ENCODE measurements at places on chromosomes 6 and 20.
A peak's percentile ranks its signal among the peaks of the same experiment; 100 is the strongest.

- no peak for DNase-seq
Observed at GRCh38 chr6:22682979-22683378, 113.6 kb downstream of the HDGFL1 start.

- no peak for DNase-seq
Observed at GRCh38 chr6:158654960-158655489, 5.2 kb downstream of the SYTL3 start.

- peak; percentile 31 for DNase-seq
Observed at GRCh38 chr20:58981628-58982364, 740 bp downstream of the NELFCD start.

- DNase-seq: no peak
Observed at GRCh38 chr20:45821947-45822346, 5.2 kb downstream of the TNNC2 start.

DNA sequence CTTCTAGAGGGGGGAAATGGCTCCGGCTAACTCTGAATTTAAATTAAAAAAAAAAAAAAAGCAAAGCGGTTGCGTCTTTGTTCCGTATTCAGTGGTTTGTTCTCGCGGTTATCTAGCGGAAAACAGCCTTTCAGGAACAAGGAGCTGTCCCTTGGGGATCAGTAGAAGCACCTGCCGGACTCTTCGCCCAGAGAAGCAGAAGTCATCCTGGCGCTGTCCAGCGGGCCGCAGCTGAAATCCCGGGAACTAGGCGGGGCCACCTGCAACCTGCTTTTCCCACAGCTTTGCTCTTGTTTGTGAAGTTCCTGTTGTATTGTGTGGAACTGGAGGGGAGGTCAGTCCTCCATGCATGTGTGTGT lies 43.9 kb upstream of the GJE1 start:
- peak; percentile 14 for DNase-seq

- DNase-seq: peak; percentile 59
Observed at GRCh38 chr6:30685157-30686008, 1.1 kb downstream of the PPP1R18 start.

DNA sequence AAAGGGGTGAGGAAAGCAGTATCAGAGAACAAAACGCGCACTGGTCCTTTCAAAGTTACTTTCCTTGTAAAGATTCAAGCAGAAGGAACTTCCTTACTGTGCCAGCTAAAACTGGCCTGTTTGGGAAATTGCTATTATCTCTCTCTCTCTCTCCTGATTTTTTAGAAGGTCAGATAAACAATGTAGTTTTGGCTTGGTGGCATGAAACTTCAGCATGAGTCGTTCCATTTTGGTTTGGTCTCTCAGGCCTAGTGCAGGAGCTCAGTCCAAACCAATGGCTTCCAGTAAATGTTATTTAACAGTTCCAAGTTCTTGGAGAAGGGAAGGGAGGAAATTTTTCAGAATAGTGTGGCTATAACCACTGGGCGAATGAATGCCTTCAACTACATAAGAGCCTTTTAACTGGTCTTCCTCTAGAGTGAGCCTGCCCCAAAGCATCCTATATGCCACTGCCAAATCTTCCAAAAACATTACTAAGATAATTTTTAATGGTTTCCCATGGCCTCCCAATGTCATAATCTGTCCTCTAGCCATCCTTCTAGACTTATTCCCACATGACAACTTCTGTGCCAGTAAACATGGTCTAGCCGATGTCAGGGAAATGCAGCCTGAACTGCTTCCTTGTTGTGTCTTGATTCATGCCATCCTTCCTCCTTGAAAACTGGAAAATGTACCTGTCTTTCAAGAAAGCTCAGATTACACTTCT lies 9.1 kb upstream of the SNX9 start:
- DNase-seq: no peak

DNA sequence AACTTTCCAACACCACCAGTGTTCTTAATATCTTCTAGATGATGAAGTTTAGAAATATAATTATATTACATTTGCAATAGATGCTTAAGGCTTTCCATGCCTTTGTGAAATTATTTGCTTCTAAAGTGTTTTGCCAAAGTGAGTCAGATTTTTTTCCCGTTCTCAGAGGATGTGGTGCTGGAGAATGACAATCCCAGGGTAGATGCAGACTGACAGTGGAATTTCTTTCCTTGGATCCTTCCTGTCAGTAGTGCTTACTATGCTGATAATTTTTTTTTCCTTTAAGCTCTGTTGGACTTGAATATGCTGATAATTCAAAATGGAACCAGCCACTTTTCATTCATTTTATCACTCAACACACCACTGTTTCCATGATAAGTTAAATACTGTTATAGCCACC lies 59.9 kb upstream of the SOX4 start:
- DNase-seq: no peak

- no peak for DNase-seq
Observed at GRCh38 chr6:104987218-104987617, 30.3 kb downstream of the LIN28B start.

- no peak for DNase-seq
Observed at GRCh38 chr6:136038531-136038930, 187.0 kb downstream of the PDE7B start.

DNA sequence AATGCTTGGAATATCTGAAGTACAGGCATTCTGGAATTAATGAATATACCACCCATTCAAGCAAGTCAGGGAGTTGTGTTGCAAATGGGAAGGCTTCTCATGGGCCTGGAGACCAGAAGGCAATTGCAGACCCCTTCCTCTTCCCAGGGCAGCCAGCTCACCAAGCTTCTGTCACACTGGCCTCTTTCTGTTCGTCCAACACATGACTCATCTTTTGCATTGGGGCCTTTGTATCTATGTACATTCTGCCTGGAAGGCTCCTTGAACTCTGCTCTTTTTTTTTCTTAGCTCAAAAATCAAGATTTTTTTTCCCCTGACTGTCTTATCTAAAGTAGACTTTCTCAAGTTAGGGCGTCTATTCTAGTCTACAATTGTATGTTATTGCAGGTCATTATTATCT lies 132.9 kb upstream of the MYLIP start:
- no peak for DNase-seq

GRCh38 chr6:2952557-2953095 lies 18.7 kb downstream of the SERPINB6 start:
- peak; percentile 80 for DNase-seq

- DNase-seq: no peak
Observed at GRCh38 chr6:128000363-128000762, 99.5 kb upstream of the THEMIS start.

DNA sequence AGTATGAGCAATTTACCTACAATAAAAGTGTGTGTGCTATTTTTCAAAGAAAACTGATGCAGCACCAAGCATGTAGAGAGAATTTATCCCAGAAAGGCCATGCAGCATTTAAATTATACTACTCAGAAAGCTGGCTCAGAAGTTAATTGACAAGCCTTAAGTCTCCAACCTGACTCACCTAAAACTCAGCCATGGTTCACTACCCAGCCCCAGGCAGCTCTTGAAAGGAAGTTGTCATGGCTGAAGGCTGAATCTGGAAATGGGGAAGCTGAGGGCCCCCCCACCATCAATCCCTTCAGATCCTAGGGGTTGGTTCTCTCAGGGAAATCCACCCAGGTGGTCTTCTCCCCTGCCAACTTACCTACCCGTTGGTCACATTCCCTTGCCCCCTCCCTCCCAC lies 19.7 kb downstream of the PPIL6 start:
- no peak for DNase-seq

DNA sequence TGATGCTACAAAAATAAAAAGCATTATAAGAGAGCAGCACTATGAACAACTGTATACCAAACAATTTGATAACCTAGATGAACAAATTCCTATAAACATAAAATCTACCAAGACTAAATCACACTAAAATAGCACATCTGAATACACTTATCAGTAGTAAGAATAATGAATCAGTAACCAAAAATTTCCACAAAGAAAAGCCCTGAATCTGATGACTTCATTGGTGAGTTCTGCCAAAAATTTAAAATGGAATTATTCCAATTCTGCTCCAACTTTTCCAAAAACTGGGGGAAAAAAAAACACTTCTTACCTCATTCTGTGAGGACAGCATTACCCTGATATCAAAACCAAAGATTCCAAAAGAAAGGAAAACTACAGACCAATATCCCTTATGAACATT lies 206.2 kb downstream of the WDR27 start:
- DNase-seq: no peak

DNA sequence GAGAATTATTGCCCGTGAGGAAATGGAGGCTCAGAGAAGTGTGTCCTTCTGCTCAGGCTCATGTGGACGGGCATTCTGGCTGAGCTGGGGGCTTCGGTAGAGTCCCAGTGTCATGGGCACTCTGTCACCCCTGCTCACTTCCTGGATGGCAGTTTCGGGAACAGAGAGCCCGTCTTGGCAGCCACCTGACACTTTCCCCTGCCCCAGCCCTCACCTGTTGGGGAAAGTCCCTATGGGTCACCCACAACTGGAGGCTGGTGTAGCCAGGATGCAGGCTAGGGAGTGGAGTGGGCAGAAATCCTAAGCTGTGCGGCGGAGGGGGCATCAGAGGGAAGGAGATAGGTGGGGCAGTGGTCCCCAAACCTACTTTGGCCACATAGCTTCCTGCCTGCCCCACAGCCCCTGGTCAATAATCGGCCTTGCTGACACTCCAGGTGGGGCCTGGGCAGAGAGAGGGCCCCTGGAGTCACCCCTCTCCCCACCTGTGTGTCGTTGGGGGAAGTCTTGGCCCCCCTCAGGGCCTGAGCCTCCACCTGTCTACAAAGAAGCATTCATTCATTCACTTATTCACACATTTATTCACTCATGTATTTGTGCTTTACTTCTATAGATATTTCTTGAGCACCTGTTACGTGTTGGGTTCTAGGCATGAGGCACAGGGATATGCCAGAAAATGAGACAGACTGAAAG lies 40.5 kb downstream of the SNAI1 start:
- DNase-seq: no peak

DNA sequence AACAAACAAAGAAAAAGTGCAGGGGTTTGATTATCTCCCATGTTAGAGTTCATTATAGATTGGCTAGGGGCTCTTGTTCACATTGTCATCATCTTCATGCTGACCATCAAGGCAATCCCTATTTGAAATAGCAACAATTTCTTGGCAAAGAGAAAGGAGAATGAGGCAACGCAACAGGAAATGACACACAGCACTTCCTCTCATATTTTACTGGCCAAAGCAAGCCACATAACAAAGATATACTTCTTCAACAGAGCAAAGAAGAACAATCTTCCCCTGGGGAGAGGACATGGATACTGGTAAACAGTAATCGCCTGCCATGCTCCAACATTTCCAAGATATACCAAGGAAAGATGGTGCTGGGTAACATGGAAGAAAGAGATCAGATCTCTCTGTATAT lies 29.8 kb downstream of the EPM2A start:
- DNase-seq: no peak

DNA sequence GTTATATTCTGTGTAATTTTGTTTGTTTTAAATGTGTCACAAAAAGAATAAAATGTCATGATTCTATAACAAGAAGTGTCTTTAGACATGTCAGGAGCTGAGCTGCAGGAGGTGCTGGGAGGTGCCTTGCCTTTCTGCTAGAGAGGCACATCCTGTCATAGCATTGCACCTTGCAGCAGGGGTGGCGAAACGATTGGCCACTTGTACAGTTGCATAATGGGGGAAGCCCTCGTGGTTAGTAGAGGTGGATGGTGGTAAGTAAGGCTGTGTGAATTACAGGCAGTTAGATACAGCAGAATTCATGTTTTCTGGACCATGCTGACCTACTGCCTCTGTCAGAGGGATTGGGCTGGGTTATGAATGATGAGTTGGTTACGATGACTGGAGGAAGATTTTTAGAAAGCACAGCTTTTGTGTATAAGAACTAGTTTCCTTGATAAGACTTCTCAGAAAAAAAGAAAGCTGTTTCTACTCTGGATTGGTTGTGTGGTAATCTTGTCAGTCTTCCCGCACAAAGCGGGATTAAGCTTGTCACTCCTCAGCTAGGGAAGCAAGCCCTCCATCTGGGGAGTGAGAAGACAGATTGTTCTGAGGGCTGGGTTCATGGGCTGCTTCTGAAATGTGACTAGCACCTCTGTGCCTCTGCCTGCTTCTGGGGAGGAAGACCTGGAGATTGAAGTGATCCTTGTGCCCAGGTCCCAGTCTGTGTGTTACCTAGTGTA lies 74.9 kb downstream of the FOXO3 start:
- peak; percentile 58 for DNase-seq

- no peak for DNase-seq
Observed at GRCh38 chr6:158361068-158361467, 48.8 kb downstream of the TULP4 start.

GRCh38 chr6:156166093-156166492 lies 611.1 kb upstream of the ARID1B start:
- no peak for DNase-seq

DNA sequence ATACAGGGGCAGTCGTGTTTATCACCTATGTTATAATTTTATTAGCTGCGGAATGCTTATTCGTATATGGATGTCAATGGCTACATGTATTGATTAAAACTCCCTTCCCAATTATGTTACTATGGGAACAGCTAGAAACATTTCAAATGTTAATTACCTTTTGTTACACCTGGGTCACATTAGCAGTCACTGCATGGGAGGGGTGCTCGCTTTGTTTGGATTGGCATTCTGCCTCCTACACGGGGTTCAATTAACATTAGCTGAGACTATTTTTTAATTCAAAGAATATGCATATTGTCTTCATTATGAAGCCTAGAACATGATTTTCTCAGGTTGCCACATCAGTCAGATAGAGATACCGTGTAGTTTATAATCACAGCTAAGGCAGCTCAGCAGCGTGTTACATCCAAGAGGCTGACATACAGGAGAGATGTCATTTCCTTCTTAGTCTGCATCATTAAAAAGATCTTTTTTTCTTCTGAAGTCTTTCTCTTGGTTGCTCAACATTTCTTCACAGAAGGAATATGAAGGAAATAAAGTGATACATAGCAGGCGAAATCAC lies 76.2 kb upstream of the RPS6KA2 start:
- no peak for DNase-seq

- no peak for DNase-seq
Observed at GRCh38 chr6:154757352-154758050, 24.3 kb downstream of the SCAF8 start.

- peak; percentile 38 for DNase-seq
Observed at GRCh38 chr6:130602151-130602770, 224.9 kb upstream of the SMLR1 start.

DNA sequence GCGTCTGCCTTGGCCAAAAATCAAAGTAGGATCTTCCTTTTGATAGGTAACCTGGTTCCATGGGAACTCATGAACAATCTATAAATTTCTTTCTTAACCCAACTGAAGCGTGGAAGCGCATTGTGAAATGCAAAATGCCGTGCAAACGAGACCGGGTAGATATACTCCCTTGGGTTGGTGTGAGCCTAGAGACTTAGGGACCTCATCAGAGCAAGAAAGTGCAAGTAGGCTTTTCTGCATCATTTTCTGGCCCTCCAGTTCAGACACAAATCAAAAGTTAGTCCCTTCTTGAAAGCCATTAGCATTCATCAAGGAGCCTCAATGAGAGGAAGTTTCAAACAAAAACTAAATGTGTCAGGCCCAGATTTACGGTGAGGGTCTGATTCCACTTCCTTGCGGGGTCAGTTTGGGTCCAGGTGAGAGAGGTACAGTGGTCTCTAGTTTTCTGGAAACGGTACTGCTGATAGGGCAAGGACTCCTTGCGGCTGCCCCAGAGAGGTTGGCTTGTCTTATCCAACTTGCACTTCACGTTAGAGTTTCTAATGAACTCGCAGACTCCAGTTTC lies 5.3 kb upstream of the ZNF184 start:
- DNase-seq: peak; percentile 14

Data from activated CD4-positive, alpha-beta T cell treated with anti-CD3 and anti-CD28 coated beads for 36 hours (primary cell).